ENCODE measurements at places on chromosomes 16 and 17.

DNA sequence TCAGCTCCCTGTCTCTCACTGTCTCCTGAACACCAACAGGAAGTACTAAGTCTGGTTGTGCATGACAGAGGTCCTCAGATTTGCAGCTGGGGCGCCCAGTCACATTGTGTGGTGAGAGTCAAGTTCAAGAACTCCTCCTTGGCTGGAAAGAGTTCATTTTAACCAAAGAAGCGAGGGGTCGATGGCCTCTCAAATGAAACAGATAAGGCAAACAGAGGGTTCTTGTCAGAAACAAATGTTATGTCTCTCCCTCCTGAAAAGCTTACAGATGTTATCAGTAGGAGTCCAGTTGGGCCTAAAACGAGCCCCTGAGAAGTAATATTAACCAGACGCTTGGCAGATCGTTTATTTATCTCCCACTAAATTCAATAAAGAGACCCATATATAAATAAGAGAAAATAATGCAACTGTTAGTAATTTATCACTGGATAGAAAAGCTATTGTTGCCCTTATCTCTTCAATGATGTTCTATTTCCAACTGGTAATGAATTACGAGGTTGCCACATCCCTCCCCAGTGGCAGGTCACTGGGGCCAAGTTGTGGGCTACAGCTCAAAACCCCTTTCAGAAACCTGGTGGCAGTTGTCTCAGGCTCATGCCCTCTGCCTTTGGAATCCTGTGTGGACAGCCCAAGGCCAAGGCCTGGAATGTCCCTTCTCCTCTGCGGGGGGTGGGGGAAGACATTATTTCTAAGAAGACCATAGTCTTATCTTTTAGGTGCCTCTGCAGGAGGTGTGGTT is 307.5 kb upstream of the DYNLRB2 start:
- H3K4me1 ChIP-seq: no peaks in the 10 kb centered on the region
- no peak overlapping the region for H3K4me3 ChIP-seq
- DNase-seq: no peak
- no peak overlapping the region for H3K27ac ChIP-seq
- H3K27me3 ChIP-seq: peaks cover 3% of the 10 kb centered on the region
- H3K36me3 ChIP-seq: no peaks in the 10 kb centered on the region

- H3K4me1 ChIP-seq: no peaks in the 10 kb centered on the region
- H3K36me3 ChIP-seq: no peaks in the 10 kb centered on the region
- DNase-seq: no peak
- H3K4me3 ChIP-seq: no peak overlapping the region
- H3K27ac ChIP-seq: no peak overlapping the region
Measured at GRCh38 chr17:81303385-81303784, 8.3 kb upstream of the SLC38A10 start.

DNA sequence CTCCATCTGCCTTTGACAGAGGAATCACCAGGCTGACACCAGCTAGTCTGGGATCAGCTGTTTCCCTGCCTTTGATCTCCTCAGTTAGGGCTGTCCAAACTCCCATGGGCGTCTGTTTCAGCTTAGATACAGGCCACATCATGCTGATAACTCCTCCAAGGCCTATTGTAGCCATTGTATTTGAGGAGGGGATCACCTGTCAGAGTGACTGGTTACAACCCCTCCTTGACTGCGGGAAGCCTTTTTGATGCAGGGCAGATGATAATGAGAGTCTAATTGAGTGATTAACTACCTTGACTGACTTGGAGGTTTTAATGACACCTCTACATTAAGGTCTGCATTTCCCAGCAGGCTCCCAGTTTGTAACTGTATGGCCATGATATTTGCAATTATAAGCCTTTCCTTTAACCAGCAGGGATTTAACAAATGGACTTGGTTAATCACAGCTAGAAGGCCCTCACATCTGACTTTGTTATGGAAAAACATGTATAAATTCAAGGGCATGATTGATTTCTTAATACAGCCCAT is 863.5 kb downstream of the KCNJ2 start:
- H3K4me1 ChIP-seq: no peaks in the 10 kb centered on the region
- no peak for DNase-seq
- no peak overlapping the region for H3K4me3 ChIP-seq
- H3K27me3 ChIP-seq: no peaks in the 10 kb centered on the region
- no peak overlapping the region for H3K27ac ChIP-seq

- H3K4me3 ChIP-seq: no peak overlapping the region
- H3K4me1 ChIP-seq: no peaks in the 10 kb centered on the region
- no peak overlapping the region for H3K27ac ChIP-seq
- no peaks in the 10 kb centered on the region for H3K36me3 ChIP-seq
- no peak for DNase-seq
Measured at GRCh38 chr17:55961386-55961785, 191.9 kb upstream of the ANKFN1 start.

DNA sequence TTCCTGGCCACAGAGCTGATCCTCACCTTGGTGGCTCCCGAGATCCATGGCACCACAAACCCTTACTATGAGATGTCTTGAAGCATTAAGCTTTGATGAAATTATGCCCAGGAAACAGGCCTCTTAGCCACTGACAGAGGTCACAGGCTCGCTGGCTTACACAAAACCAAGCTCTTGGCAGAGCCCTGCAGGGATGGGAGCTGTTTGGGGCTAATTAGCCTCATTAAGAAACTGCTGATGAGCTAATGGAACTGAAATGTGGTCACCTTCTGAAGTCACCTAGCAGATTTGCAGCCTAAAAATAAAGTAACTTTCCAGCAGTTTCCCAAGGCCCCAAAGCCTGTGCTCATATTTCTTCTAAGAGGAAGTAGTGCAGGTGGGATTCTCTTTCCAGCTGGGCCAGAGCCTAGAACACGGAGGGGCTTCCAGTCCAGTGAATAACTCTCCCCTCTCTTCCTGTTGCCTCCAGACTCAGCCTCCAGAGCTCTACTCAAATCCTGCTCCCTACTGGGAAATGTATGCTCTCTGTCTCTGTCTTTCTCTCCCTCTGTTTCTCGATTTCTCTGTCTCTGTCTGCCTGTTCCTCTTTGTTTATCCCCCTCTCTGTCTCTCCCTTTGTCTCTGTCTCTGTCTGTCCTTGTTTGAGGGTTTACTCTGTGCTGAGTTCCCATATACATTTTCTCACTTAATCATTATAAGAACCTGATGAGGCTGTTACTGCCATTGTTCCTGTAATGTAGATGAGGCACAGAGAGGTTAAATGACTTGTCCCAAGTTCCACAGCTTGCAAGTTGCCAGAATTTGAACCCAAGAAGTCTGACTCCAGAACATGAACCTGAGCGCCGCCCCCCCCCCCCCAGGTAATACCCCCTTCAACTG is 338.9 kb downstream of the CA10 start:
- DNase-seq: no peak
- 0 out of 2 replicates have a peak, but pooled peaks cover 10% of the 10 kb centered on the region for H3K27me3 ChIP-seq
- H3K27ac ChIP-seq: no peak overlapping the region

GRCh38 chr16:11507991-11508390 is 78.7 kb downstream of the LITAF start:
- H3K4me1 ChIP-seq: peaks cover 5% of the 10 kb centered on the region
- no peaks in the 10 kb centered on the region for H3K36me3 ChIP-seq
- no peak overlapping the region for H3K27ac ChIP-seq
- H3K4me3 ChIP-seq: no peak overlapping the region
- no peak for DNase-seq
